Activated naive CD8-positive, alpha-beta T cell treated with anti-CD3 and anti-CD28 coated beads for 36 hours (primary cell): ENCODE measurements at places on chromosomes 6 and 20. TPM values are rescaled to one million over a fixed set of nuclear protein-coding genes. Genes with fewer than 3 reads are reported as not detected.

SLC22A7 gene
- total RNA-seq = not detected

TREML4 gene
- total RNA-seq = not detected

GRCh38 chr20:24587384-24588046 is 118.1 kb downstream of the SYNDIG1 start:
- H3K4me3 ChIP-seq = no peak overlapping the region
- no peaks in the 10 kb centered on the region for H3K36me3 ChIP-seq
- H3K4me1 ChIP-seq = no peaks in the 10 kb centered on the region
- DNase-seq = no peak
- H3K27me3 ChIP-seq = no peaks in the 10 kb centered on the region
- H3K27ac ChIP-seq = no peak overlapping the region

DNA sequence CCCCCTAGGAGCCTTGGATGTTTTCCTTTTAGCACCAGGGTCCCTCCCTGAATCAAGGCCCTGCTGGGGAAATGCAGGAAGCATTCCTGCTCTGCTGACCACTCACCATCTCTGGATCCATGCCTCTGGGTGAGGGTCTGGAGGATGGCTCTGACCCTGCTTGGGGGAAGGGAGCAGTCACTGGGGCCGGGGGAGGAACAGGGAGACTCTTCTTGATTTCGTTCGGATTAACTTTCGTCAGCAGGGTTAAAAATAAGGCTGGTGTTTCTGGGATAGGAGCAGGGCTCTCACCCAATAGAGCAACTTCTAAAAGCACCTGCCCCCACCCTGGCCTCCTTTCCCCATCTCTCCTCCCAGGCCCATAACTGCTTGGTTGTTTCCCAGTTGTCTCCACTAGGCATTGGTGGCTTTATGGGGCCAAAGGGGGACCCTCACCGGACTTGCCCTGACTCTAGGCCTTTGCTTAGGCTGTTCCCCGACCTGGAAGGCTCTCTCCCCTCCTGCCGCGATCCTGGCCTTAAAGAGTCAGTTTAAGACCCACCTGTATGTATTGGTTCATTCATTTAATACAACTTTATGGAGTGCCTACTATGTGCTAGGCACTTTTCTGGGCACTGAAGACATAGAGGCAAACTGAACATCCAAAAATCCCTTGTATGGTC is 63.0 kb downstream of the JPH2 start:
- H3K27ac ChIP-seq = no peak overlapping the region
- DNase-seq = no peak
- peaks cover 32% of the 10 kb centered on the region for H3K27me3 ChIP-seq
- H3K4me1 ChIP-seq = no peaks in the 10 kb centered on the region
- H3K36me3 ChIP-seq = no peaks in the 10 kb centered on the region
- no peak overlapping the region for H3K4me3 ChIP-seq
